ENCODE measurements at places on chromosomes 4 and X. TPM values are rescaled to one million over a fixed set of nuclear protein-coding genes. Genes with fewer than 3 reads are reported as not detected.

- DNase-seq, result no peak
Observed at GRCh38 chr4:153755186-153755585, 4.6 kb downstream of the RNF175 start.

GRCh38 chr4:15655223-15656037 lies at the start of gene FBXL5:
TSS of gene FBXL5 (minus strand) at chr4:15655357. CDS start at chr4:15655287, 70 bp downstream.
- DNase-seq, result peak; percentile 76

GRCh38 chrX:30659421-30659820 lies 6.2 kb downstream of the GK start:
- no peak for DNase-seq

- DNase-seq, result no peak
Observed at GRCh38 chr4:109432203-109432602, 1.4 kb upstream of the SEC24B start.

- no peak for DNase-seq
Observed at GRCh38 chr4:174036111-174036510, 247.4 kb downstream of the FBXO8 start.

GRCh38 chr4:85780664-85781063 lies 305.7 kb downstream of the ARHGAP24 start:
- no peak for DNase-seq

GRCh38 chrX:8849458-8849857 lies 48.3 kb upstream of the FAM9A start:
- DNase-seq, result no peak

Gene NUDT6
- total RNA-seq, result 10.4 TPM

GRCh38 chr4:119025916-119026661 lies 109.5 kb upstream of the MYOZ2 start:
- no peak for DNase-seq

DNA sequence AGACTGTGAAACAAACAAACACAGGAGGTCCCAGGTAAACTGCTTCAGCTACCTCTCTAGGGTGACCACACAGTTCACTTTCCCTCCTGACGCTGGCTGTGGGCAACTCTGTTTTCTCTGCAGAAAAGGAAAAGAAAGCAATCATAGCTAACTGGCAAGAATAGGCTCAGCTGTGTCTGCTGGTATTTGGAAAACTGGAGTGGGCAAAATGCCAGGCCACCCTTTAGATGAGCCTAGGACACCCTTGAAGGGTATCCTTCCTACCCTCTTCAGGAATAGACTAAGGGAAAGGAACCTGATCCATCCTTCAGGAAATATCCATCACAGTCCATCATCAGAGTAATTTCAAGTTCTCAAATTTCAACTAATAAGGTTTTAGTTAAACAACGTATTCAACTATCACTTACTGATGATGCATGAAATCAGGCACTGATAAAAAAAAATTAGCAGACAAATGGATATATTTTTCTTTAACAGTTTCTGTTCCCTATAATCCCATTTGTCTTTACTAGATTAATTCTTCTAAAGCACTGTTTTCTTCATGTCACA lies 60.9 kb downstream of the CAMK2D start:
- no peak for DNase-seq

- no peak for DNase-seq
Observed at GRCh38 chr4:95114521-95114920, 356.8 kb downstream of the BMPR1B start.

Gene REELD1
- 0.08 TPM for total RNA-seq

DNA sequence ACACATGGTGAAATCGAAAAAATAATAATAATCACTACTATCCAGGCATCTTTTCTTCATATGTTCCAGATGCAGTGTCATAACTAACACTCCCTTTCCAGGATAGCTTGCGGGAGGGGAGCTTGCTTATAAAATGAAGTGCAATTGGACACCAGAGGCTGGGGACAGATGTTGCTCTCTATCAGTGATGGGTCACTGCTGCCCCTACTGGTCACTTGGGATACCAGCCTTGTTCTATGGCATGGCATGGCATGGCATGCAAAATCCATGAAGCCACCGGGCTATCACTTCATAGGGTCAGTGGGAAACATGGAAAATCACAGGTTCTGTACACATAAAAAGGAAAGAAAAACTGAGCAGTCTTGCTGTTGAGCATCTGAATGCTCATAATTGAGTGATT lies 168.1 kb downstream of the GLRA2 start:
- peak; percentile 5 for DNase-seq

Gene S100P
- 7.2 TPM for total RNA-seq

- DNase-seq, result no peak
Observed at GRCh38 chrX:82163701-82164100, 961.8 kb downstream of the SH3BGRL start.

Gene GPC4
- not detected for total RNA-seq

DNA sequence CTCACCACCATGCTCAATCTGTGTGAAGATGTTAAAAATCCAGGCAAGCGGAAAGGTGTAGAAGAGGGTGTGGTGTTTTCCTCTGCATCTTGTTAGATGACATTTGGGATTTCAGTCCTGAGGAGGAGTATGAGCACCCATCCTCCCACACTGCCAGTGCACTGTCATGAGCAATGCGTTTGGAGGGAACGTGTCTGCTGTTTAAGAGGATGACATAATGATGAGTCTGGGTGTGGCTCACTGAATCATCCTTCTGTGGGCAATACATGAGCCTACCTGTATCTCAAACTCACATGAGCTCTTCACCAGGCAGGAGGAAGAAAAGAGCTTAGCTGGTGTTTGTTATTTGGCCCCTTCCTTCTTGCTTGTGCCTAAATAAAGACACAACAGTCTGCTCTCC lies 67.9 kb upstream of the ARX start:
- DNase-seq, result no peak

DNA sequence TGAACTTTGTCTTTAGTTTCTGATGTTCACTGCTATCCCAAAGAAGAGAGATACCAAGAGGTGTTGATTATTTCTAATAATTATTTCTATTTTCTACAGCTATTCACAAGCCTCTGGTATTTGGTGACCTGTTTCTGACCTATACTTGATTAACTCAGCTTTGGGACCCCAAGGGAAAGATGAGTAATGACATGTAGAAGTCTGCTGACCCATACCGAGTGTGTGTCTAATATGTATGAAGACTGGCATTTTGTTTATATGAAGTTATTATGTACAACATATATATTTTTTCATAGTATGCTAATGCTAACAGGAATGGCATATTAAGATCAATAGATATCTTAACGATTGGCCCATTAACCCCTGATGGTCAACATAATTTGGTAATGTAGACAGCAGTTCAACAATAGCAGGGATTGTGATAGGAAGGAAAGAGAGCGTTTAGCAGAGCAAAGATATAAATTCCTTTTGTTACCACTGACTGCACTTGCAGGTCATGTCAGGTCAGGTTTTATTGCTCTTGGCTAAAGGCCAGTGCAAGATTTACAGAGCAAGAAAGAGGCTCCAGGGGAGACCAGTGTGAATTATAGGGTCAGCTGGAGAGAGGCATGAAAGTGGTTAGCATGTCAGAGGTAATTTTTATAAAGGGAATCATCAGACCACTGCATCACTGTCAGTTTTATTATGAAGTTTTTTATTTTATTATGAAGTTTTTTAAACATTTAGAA lies 94.7 kb upstream of the DIPK2B start:
- DNase-seq, result no peak

Gene STATH
- total RNA-seq, result not detected

Gene AR
- not detected for total RNA-seq

Gene CT47A1
- total RNA-seq, result not detected

- DNase-seq, result no peak
Observed at GRCh38 chr4:103171006-103171405, 27.1 kb downstream of the CENPE start.

Gene GLOD5
- not detected for total RNA-seq

DNA sequence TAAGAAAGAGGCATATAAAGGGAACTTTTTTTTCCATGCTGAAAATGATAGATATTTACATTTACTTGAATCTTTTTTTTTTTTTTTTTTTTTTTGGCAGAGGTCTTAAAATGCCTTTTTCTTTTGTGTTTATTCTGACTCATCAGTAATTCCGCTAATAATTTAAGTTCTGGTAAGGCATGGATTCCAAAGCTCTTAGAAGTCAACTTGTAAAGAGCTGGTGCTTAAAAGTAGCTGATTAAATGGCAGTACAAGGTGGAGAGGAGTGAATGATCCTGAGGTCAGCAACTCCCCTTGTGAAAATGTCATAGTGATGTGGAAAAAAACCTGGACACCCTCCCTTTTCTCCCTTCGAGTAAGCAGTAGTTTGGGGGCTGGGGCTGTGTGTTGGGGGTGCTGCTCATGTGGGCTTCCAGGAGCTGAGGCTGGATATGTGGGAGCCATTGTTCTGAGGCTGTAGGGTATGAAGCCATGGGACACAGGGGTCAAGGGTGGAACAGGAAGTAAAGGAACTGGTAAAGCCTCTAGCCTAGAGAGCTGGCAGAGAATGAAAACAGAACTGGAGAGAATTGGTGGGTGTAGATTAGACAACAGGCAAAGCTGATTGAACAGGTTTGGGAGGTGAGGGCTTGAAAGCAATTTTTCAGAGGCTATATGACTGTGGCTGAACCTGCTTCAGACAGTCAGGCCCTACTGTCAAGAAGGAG lies 41.0 kb upstream of the PITX2 start:
- no peak for DNase-seq

- DNase-seq, result no peak
Observed at GRCh38 chr4:118417325-118417724, 64.5 kb upstream of the PRSS12 start.

DNA sequence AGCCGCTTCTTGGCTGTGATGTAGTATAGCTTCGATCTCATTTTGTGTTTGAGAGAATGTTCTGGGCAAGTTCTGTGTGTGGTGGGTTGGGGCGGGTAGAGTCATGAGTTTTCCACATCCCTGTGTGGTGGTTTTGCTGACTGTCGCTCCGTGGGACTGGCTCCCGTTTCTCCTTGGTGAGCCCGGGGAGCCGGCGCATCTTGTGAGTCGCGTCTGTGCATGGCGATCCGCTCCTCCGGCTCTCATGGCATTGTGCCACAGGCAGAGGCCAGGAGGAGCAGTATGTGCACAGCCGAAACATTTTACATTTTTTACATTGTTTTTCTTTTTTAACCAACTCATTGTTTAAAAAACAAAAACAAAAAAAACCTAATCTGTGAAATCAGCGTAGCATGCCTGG lies 27.7 kb upstream of the TBC1D14 start:
- no peak for DNase-seq

Gene SSX4B
- total RNA-seq, result not detected

GRCh38 chr4:150150629-150151062 lies 72.4 kb downstream of the DCLK2 start:
- no peak for DNase-seq

DNA sequence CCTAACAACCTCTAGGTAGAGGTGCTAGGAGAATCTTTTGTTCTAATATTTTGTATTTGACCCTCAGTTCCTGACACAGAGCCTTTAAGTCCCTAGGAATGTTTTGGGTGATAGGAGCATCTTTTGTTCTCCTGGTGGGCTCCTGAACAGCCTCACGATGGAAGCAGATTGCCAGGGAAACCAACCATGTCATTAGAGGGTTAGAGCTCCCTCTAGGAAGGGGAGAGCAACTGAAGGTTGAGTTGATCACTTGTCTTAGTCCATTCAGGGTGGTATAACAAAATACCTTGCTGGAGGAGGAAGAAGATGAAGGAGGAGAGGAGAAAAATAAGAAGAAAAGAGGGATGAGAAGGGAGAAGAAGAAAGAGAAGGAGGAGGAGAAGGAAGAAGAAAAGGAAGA lies 9.2 kb downstream of the VCX start:
- DNase-seq, result no peak
